ENCODE measurements at places on chromosomes 12 and 14. TPM values are rescaled to one million over a fixed set of nuclear protein-coding genes. Genes with fewer than 3 reads are reported as not detected.

Gene MIP
- not detected for total RNA-seq

Gene CLEC14A
- total RNA-seq: not detected

Gene C1QL4
- total RNA-seq: not detected

Gene TGFB3
- 5.8 TPM for total RNA-seq

Gene FGF6
- total RNA-seq: not detected

Gene OAS2
- 45.3 TPM for total RNA-seq

Gene SPIC
- total RNA-seq: not detected

Gene DLK1
- 0.91 TPM for total RNA-seq

Measured in T-helper 17 cell (primary cell).